ENCODE measurements at places on chromosomes 7 and 10.

DNA sequence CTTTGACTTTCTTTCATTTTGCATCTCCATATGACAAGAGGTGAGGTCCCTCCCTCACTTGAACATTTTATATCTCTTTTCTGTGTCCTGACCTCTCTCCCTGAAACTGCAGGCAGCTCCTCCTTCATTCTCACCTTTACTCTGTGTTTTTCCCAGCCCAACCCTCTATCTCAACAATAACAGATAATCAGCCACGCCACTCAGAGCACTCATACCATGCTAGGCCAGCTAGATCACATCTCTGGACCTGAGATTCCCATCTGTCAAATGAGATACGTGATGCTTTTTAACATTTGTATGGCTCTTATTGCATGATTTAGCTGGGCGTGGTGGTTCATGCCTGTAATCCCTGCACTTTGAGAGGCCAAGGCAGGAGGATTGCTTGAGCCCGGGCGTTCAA, 63.1 kb upstream of the PDCD4 start:
- DNase-seq: no peak

DNA sequence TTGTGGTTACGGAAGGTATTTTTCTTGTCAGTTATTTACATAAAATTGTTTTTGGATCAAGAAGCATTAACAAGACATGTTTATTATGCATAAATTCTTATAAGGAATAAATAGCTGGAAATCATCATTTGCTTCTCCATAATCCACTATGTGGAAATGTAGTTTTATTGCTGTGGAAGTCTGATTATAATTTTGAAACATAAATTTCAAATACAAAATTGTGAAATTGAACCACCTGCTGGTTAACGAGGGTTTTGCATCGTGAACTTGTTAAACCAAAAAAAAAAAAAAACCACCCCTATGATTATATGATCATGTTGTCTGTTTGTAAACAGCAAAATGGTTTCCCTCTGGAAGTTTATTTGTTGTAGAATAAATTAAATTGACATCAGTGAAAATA, 25.9 kb downstream of the ABRAXAS2 start:
- peak; percentile 53 for DNase-seq

DNA sequence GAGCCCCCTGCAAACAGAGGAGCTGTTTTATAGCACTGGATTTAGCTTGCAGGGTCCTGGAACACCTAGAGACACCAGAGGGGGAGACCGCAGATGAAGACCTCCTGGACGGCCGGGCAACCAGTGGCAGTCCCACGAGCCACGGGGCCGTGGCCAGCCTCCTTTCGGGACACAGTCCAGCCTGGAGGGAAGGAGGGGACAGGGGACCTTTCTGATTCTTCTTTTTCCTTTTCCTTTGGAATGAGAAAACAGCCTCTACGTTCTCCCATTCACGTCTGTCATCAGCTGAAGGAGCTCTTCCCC, 35.4 kb upstream of the FAM20C start:
- DNase-seq: no peak

DNA sequence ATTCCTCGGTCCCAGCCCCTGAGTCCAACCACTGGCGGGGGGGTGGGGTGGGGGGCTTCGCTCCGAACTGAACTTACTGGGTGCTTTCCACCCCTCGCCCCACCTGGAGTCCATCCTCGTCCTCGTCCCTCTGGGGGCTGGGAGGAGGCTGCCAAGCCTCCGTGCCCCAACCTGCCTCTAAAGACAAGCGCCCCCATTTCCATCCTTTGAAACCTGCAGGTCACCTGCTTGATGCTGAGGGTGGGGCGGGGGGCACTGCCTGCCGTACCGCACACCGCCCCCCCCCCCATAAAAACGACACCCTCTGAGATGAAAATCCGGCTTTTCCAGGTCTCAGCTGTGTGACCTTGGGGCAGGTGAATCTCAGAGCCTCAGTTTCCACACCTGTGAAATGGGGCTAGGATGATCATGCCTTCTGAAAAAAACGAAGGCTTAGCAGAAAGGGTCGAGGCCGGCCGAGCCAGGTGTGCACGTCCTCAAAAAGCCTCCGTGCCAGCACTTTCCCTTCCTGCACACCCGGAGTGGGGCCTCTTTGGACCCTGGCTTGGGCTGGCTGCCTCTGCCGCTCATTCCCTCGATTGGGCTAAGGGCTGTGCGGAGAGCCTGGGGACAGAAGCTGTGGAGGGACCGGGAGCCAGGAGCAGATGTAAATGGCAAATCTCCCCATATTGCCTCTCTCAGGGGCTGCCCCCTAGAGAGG, 967 bp downstream of the ELFN1 start:
- no peak for DNase-seq

DNA sequence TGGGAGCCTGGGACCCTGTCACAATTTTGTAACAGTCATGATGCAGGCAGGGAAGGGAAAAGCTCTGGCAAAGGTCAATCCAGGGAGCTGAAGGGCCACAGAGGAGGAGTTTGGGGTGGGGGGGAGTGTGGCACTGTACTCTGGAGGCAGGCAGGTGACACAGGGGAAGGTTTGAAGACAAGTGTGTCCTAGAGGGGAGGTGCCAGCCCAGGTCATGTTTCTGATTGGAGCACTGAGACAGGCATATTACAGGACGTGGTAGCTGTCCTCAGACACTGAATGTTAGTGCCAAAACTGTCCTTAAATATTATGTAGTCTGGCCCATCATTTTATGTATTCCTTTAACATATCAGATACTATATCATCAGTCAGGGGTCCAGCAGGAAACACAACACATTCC, 75.6 kb upstream of the LRRC4 start:
- no peak for DNase-seq

DNA sequence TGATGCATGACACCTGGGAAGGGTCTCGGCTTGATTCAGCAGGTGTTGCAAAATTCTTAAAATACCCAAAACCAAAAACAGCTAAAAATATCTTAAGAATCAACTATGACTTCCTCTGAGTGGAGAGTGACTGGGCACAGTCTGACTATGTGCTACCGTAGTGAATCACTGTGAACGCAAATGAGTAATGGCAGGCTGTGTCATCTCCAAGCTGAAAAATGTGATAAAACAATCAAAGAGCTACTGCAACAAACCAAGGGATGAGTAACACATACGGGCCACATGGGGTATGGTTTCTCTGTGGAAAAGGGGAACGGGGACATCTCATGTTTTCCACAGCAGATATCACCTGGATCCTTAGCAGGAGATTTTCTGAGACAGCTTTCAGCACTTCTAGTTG, 127.5 kb downstream of the ABCA13 start:
- DNase-seq: peak; percentile 83

DNA sequence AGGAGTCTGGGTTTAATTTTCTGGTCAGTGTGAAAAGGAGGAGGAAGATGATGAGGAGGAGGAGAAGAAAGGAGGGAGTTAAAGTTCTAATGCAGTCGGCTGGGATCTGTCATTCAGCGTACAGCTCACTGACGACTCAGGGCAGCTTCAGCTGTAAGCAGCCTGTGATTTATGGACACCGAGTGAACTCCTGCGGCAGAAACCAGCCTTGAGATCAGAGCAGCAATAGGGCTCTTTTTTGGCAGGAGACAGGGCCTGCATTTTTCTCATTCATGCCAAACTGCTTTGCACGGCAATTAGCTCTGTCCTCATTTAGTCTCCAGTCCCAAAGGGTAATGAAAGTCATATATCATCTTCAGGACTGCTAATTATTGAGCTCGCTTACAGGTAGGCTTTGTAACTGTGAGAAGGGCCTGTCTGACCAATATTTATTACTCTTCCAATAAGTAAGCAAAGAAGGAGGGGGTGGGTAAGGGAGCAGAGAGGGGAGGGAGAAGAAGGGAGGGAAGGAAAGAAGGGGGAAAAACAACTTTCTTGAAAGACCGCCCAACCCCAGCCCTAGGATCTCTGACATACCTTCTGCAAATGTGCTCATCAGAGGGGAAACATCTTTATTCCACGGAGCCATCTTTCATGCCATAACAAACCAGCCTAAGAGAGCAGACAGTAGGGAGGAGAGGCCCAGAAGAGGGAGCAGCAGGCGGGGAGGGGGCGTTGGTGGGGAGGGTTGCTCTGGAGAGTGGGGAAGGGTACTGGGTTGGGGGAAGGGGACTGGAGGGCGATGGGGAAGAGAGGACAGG, 48.1 kb upstream of the COMTD1 start:
- DNase-seq: peak; percentile 86

DNA sequence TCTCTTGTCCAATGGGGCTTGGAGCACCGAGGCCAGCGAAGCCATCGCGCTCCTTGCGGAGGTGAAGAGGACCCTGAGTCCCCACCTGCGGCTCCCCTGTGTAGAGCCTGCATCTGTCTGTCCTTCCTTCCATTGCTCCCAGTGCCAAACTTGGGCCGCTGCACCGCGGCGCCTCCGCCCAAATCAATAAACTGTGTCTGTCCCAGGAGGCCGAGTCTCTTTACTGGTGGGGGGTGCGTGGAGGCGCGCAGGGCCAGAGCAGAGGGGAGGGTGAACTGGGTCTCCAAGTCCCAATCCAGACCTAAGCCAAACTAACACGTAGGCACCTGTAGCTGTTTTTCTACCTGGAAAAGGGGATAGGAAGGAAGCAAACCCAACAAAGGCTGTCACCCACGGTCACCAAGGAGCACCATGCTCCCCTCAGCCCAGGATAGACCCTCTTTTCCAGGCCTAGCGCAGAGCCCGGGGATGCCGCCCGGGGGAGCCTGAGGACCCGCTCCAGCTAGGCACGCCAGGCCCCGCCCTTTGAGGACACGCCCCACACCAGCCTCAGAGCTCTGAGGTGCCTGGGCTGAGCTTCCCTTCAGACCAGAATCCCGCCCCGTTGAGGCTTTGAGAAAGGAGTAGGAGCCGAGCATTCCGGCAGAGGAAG, 1.2 kb upstream of the CHAT start:
- no peak for DNase-seq

GRCh38 chr7:28116041-28116440, 64.6 kb downstream of the JAZF1 start:
- no peak for DNase-seq

- no peak for DNase-seq
Observed at GRCh38 chr10:5450605-5451384, 38.4 kb downstream of the NET1 start.

- DNase-seq: no peak
Observed at GRCh38 chr7:27160145-27160545, 3.7 kb upstream of the HOXA7 start.

- peak; percentile 92 for DNase-seq
Observed at GRCh38 chr10:17643755-17644484, at the start of gene STAM. TSS of gene STAM (plus strand) at chr10:17644151. CDS start at chr10:17644340, 189 bp downstream.

DNA sequence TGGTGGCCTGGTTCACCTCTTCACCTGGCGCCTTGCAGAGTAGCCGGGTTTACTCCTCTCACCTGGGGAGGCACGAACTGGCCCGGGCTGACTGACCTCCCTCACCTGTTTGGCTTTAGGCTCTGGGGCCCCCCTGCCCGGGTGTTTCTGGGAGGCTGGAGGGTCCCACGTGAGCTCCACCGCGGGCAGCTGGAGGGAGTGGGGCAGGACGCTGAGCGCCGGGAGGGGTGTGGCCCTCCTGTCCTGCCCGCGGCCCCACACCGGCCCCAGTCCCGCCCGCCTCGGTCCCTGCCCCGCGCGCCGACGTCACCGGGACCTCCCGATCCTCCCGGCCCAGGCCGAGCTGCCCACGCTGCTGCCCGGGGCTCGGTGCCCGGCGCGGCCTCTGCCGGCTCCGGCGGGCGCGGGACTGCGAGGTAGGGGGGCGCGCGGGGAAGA, at the start of gene AMZ1:
Gene AMZ1 (plus strand): TSS at position 322 of the 438 bp plus-strand sequence. CDS start 12,250 bp downstream, outside the sequence.
- no peak for DNase-seq
